ENCODE measurements at places on chromosomes 16 and 17.

DNA sequence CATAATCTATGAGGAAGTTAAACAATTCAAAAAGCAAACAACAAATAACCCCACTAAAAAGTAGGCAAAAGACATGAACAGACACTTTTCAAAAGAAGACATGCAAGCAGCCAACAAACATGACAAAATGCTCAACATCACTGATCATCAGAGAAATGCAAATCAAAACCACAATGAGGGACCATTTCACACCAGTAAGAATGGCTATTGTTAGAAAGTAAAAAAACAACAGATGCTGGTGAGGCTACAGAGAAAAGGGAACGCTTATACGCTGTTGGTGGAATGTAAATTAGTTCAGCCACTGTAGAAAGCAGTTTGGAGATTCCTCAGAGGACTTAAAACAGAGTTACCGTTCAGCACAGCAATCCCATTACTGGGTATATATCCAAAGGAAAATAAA is 24.4 kb downstream of the TNFRSF13B start:
- DNase-seq = no peak

GRCh38 chr17:41907185-41907556 is 11.6 kb downstream of the ACLY start:
- DNase-seq = no peak

- DNase-seq = peak; percentile 76
Measured at GRCh38 chr17:19513897-19514488, 19.7 kb upstream of the SLC47A1 start.

GRCh38 chr16:30929167-30929566 is 5.8 kb downstream of the FBXL19 start:
- DNase-seq = no peak

- no peak for DNase-seq
Measured at GRCh38 chr17:4837471-4838308, 4.5 kb downstream of the MINK1 start.

DNA sequence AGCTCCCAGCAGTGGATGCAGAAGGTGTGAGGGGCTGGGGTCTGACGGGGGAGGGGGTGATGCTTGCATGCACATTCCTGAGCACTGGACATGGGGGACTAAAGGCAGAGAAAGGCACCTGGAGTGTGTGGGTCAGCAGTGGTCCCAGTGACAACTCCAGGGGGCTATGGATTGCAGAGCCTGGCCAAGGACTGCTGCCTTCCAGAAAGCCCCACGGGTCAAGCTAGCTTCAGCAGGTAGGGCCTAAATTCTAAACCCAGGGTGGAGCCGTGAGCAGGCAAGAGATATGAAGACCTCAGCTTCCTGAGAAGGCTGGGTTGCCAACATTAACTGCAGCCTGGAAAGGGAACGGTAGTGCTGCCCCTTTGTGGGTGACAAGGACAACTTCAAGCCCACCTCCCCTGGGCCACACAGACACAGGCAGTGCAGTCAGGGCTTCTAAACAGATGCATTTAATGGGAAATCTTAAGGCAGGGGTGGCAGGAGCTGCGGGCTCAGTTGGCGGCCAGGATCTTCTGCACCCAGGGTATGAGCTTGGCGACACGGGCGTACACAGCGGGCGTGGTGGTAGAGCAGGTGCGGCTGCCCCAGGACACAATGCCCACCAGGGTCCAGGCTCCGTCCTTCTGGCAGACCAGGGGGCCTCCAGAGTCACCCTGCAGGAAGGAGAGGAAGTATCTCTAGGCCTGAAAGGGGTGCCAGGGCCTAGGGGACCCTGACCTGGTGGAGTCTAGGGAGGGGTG is 3.1 kb downstream of the CTRB2 start:
- no peak for DNase-seq

DNA sequence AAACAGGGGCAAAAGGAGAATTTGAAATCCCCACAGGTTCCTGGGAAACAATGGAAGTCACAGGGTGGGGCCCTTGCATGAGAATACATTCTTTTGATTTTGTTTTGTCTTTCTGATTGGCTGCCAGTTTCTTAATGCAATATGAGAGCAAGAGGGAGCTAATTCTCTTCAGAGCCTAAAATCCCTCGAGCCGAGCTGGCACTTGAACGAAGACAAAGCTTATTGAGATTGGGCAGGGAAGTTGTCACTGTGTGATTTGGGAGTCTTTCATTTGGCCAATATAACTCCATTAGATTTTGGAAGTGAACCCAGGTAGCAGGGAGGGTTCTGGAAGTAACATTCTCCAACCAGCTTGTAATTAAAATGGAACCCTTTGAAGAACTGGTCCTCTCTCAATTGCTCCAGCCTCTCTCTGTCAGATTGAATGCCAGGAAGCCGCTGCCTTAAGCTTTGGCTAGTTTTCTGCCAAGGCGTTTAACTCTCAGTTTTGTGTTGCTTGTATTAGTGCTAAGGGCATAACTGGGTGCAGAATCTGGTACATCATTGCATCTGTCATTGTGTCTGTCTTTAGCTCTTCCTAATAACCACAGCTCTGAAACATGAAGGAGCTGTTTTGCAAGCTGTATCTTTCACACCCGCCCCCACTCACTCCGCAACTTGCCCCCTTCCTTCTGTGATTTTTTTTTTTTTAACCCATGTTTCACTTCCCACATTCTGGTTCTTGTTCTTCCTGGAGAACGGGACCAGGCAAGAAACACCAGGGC is 272.0 kb downstream of the MAF start:
- DNase-seq = no peak

- no peak for DNase-seq
Measured at GRCh38 chr16:63938661-63939060, 1183.2 kb downstream of the CDH11 start.

- no peak for DNase-seq
Measured at GRCh38 chr17:6064868-6065267, 5.3 kb upstream of the WSCD1 start.

- no peak for DNase-seq
Measured at GRCh38 chr16:68360956-68361355, 50.1 kb downstream of the PRMT7 start.

- DNase-seq = no peak
Measured at GRCh38 chr17:12644623-12645022, 21.1 kb upstream of the MYOCD start.

GRCh38 chr17:19648475-19649273 is at the start of gene ALDH3A2:
Gene ALDH3A2 (plus strand): TSS chr17:19648751. CDS start chr17:19648972, 221 bp downstream.
- DNase-seq = peak; percentile 93

GRCh38 chr16:89096768-89097391 is 3.2 kb downstream of the ACSF3 start:
- DNase-seq = peak; percentile 76

DNA sequence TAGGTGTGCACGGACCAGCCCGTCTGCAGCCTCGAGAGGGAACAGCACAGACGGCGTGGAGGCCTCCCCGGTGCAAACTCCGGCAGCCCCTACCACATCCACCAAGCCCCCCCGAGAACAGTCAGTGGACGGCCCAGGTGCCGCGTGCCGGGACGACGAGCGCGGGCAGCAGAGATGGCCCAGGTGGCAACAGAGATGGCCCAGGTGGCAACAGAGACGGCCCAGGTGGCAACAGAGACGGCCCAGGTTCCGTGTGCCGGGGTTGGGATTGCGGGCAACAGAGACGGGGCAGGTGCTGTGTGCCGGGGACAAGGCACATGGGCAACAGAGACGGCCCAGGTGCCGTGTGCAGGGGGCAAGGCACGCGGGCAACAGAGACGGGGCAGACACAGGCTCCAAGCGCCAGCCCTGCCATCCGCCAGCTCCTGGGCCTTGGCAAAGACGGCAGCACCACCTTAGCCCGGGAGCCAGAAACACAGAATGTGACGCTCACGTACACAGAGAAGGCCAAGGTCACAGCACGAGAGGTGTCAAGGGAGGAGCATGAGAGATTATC is 31.1 kb downstream of the RPH3AL start:
- DNase-seq = no peak

DNA sequence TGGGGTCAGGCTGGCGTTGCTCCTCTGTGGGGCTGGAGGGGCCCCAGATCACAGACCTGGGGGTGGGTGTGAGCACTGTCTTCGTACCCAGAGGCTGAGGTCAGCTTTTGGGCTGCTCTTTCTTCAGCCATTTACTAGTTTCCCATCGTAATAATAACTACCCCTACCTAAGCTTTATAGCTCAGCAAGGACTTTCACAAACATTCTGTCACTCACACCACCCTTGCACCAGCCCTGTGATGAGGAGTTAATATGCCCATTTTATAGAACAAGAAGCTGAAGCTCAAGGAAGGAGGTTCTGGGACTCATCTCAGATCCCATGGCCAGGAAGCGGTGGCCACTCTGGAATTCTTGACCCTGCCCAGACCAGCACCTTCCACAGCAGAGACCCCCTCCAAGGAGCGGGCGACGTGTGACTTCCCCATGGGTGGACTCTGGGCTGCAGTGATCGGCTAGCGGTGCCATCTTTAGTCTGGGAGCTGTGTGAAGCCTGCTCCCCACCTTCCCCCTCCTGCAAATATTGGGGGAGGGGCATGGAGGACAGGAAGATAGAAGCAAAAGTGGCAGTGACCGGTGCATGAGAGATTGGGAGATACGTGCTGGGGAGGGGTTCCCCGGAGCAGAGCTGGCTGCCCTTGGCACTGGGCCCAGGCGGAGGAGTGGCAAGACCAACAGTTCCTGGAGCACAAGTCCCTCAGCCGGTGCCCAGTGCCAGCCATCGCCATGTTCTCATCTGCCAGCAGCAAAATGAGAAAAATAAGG is 81.8 kb upstream of the TOB1 start:
- DNase-seq = no peak

DNA sequence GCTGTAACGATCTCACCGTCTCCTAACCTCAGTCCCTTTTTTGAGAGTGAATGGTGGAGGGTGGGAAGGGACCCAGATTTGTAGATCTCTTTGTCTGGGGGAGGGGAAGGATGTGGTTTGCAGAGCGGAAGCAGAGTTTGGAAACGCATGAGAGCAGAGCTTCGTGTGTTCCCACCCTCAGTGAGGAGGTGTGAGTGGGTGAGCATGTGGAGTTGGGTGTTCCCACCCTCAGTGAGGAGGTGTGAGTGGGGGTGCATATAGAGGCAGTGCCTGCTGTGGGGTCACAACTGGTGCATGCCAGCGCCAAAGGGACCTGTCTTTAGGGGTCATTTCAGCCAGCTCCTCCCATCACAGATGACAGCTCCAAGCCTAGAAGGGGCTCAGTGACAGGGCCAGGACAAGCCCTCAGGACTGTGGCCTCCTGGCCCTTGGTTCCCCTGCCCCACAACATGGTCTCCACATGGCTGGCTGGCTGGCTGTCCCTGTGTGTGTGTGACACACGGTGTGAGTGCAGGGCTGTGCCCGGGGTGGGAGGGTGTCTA is 1.8 kb upstream of the CISD3 start:
- DNase-seq = peak; percentile 88

- peak; percentile 77 for DNase-seq
Measured at GRCh38 chr16:69123910-69124309, 8.5 kb downstream of the CHTF8 start.
